EH (cell line): ENCODE measurements at places on chromosomes 7 and 10.
A peak's percentile ranks its signal among the peaks of the same experiment; 100 is the strongest.

DNA sequence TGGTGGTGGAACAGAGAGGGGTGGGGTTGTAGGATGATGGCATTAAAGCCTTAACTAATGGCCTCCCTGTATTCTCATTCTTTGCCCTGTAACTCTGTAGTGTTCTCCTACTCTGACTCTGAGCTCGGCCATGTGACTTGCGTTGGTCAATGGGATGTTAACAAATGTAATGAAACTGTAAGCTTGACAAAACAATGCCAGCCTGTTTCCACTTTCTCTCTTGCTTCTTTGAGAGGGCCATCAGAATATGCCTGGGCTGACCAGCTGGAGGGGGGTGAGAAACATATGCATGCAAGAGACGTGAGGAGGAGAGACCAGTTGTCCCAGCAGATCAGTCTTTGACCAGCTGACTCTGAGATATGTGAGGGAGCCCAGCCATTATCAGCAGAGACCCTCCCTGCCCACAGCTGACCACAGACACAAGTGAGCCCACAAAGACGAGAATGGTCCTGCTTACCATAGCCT, 100.6 kb downstream of the ICA1 start:
- no peak for DNase-seq

- peak; percentile 75 for DNase-seq
Observed at GRCh38 chr7:141072548-141073172, 1.2 kb upstream of the TMEM178B start.

DNA sequence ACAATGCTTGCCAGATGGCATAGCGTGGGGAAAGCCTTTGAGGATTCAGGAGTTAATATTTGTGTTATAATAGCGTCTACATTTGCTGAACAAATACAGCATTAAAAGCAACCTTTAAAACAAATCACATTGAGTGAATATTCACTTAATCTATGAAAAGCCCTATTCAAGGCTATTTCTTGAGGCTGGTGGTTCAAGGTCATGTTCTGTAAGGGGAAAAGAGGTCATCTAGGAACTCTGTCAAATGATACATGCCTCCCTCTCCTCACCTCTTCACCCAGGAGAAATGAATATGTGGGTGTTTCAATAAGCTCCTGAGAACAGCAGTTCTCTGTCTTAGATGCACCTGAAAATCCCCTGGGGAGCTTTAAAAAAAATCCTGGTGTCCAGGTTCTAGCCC, 303.0 kb downstream of the ELMO1 start:
- DNase-seq = no peak

GRCh38 chr10:19874791-19875190, 58.6 kb downstream of the PLXDC2 start:
- DNase-seq = no peak

DNA sequence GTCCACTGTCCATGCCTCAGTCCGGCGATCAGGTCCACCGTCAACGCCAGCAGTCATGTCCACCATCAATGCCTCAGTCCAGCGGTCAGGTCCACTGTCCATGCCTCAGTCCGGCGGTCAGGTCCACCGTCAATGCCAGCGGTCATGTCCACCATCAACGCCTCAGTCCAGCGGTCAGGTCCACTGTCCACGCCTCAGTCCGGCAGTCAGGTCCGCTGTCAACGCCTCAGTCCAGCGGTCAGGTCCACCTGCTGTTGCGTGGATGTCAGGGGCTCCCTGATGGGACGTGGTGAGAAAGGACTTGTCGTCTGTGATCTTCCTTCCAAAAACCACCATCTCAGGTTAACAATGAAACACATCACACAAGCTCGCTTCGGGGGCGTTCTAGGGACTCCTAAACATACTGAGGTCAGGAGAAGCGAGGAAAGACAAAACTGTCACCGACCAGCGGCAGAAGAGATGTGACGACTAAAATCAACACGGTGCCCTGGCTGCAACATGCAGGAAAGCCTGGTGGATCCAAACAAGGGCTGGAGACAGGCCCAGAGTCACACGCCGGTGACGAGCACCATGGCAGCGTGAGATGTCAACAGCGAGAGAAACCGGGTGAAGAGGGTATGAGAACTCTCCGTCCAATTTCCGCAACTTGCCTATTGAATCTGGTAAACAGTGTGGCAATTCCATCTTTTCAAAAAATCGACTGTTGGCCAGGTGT, 264.2 kb downstream of the MAD1L1 start:
- no peak for DNase-seq

- DNase-seq = peak; percentile 46
Observed at GRCh38 chr10:93068411-93069244, 5.1 kb upstream of the CYP26A1 start.

DNA sequence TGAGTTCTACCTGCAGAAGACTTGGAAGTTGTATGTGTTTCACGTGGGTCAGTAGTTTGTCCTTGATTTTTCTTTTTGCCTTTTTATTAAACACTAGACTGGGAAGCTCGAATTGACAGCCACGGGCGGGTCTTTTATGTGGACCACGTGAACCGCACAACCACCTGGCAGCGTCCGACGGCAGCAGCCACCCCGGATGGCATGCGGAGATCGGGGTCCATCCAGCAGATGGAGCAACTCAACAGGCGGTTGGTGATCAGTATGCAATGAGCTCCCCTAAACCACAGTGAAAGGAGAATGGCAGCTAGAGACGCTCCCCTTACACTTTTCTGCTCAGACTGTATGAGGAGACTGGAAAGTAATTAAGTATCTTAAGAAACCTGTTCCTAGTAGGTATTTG, 126.7 kb upstream of the STK17A start:
- DNase-seq = no peak

GRCh38 chr7:19392246-19392645, 247.0 kb upstream of the FERD3L start:
- DNase-seq = peak; percentile 78

DNA sequence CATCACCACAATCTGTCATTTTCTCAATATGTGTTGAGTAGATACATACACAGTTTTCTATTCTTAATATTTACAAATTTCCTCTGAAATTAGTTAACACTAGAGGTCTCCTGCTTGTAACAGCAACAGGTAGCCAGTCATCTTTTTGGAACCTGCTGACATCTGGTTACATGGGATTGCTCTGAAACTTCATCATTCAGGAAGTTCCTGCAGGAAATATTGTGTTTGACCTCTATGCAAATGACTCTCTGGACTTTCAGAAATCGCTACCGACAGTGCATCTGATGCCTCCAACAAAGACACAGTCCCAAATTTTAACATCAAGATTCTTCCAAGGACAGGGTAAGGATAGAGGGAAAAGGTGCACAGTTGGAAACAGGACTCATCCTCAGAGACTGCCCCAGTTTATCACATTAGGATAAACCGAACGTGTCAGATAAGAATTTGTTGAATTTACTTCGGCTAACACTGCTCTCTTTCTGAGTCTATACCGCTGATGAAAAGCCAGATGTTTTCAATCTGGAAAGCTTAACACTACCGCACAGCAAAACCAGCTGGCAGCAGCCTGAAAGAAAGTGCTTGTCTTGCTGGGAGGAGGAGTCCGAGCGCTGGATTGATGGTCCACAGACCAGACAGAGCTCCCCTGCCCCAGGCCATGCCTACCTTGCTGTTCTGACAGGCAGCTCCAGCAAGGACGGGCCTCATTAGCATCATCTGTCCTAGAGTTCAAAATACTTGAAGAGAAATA, 633.4 kb downstream of the PARD3 start:
- peak; percentile 40 for DNase-seq

DNA sequence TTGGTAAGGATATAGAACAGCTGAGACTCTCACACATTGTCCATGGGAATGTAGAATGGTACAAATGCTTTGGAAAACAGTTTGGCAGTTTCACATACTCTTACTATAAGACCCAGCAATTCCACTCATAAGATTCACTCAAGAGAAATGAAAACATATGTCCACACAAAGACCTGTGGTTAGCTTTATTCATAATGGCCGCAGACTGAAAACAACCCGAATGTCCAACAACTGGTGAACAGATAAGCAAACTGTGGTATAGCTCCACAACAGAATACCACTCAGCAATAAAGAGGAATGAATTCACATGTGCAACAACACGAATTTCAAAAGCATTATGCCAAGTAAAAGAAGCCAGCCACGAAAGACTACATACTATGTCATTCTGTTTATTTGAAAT, 33.5 kb upstream of the CUL1 start:
- DNase-seq = no peak

DNA sequence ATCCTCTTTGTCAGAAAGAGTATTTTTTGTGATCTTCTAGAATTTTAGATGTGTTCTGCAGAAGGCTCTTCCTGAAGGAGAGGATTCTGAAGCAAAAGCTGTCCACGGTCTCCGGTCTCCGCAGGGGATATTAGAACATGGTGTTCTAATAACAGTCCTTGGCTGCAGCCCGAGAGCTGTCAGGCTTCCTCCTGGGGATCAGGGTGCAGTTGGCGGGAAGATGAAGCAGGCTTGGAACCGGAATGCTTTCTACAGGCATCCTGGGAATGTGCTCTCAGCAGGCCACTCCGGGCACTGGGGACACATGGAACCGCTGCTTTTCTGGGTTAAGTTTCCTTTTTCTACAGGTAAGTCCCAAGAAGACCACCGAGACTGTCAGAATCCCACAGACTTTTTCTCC, 118.6 kb upstream of the PARD3 start:
- DNase-seq = peak; percentile 20

DNA sequence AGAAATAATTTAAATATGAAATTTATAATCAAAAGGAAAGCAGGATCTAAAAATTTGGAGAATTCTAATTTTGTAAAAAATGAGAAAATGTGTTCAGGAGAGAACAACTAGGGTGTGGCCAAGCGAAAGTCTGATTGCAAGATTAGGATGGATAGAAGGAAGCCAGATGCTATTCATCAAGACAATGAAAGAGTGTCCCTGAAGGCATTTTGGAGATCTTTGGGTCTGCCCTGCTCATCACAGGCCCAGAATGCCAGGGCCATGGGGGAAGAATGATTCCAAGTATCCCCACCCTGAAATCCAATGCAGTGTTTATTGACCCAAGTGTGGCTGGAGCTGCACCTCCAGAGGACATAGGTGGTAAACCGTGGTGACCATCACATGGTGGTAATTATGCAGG, 724.0 kb upstream of the FZD8 start:
- no peak for DNase-seq
